CD8-positive, alpha-beta memory T cell (primary cell): ENCODE measurements at places on chromosomes 2 and 18.

GRCh38 chr2:230346465-230346864 lies 19.5 kb downstream of the SP140L start:
- DNase-seq, result no peak

DNA sequence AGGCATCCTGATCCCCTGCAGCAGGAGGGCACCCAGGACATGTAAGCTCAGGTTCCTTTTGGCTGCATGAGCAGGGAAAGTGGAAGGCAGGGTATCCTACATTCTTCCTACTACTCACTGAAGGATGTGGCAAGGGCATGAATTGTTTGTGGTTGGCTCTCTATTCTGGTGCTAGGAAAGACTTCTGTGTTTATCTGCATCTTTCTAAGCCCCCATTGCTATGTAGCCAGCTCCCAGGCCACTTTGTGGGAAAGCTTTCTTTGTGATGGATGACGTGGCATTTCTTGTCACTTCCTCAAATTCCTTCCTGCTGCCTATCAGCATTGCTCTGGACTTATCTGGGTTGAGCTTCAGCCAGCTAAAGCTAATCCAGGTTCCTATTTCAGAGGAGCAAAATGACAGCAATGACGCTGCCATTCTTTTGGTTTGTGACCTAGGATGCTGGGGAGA lies 46.2 kb downstream of the MEIS1 start:
- DNase-seq, result no peak

DNA sequence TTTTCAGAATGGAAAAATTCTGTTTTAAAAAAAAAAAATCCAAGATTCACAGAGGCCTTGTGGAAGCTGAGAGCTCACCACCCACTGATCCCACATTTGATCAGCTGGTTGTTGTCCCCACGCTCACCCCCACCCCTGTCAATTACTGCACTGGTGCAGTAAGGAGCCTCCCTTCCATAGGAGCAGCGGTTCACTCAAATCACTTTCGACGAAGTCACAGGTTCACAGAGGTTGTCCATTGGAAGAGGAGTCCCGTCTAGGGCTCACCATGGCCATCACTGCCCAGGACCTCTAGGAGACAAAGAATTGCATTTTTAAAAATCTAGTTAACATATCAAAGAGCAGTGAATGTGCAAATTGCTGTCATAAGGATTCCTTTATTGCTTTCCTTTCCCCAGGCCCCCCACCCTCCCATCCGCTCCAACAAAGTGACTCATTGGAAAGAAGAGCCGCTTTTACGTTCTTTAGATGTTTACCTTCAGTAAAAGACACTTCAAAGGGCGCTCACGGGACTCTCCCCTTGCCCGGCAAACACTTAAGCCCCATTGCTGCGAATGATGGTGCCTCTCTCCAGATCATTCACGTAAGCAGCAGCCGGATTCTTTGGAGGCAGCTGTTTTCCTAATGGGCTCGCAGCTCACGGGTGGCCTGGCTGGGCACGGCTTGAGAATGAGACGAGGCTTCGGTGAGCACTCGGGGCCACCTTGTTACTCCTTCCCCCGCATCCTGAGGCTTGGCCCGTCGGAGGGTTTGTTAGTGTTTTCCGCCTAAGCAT lies 165.5 kb upstream of the SALL3 start:
- no peak for DNase-seq

- DNase-seq, result no peak
Observed at GRCh38 chr18:60162388-60162787, 210.2 kb downstream of the MC4R start.

DNA sequence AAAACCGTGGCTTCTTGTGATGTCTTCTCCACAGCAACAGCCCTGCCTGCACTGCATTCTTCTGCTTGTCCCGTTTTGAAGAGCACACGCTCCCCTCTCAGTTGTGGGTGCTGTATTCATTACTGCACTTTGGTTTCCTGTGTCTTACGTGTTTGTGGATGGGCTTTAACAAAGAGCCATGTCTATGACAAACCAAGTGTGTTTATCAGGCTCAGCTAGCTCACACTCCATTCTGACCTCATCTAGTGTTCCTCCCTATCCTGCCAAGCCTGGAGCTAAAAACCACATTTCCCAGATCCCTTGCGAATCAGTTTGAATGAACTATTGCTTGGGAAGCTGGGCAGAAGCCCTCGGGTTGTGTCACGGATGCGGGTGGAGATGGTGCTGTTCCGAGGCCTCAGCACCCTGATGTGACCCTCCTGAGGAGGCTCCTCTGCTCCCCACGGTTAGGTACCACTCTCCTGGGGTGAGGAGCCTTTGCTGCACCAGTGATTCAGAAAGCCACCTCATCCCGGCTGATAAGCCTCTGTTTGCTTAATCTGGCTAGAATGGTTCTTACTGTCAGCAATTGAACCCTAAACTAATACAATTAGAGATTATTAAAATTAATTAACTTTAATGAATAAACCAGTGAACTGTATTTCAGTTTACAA lies 116.5 kb downstream of the GALR1 start:
- no peak for DNase-seq

DNA sequence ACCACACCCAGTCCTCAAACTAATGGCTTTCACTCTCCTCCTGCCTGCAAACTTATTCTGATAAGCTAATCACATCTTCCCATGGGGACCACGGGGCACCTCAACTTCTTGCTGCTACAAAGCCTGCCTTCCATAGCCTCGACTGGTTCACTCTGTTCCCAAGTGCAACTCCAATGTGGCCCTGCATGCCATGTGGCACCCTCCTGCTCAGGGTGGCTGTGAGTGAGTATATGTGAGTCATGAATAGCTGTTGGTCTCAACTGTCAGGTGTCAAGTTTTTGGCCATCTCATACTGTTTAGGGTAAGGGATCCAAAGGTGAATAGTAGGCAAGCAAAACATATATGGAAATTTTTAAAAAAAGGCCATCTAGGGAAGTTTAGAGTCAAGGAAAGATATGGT lies 276.1 kb upstream of the DCC start:
- no peak for DNase-seq

DNA sequence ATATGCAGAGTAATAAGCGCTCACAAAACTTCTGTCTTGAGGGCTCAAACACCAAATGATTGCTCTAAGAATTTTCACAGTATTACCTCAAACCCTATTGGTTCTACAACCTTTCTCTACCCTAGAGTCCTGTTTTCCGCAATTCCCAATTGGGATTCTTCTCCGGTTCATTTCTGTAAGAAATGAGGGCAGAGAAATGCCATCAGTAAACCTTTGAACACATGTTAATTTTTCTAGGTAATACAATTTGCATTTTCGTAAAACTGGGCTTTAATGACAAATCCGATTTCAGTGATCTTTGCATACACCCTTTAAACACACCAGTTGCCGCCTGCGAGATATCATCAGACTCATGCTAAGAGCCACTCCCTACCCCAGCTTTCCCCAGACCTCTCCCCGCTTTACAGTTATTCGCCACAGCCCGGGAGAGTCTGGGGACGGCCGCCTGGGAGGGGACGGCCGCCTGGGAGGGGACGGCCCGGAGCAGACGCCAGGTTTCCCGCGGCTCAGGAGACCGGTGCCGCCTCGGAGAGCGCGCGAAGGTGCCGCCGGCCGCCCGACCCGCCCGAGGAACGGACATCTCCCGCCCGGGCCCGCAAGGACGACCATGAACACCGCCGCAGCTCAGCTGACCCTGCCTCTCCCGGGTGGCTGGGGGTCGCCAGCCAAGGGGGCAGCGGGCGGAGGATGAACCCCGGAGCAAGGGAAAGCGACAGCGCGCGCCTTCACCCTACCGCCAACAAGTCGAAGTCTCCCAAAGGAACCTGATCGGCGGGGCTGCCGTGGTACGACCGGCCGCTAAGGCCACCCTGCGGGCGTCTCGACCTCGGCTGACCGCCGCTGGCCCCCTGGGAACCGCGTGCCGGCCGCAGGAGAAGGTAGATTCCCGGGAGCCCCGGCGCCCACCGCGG lies 463 bp downstream of the SMC6 start:
- peak; percentile 59 for DNase-seq

- no peak for DNase-seq
Observed at GRCh38 chr2:25324905-25325592, 16.7 kb downstream of the DNMT3A start.

DNA sequence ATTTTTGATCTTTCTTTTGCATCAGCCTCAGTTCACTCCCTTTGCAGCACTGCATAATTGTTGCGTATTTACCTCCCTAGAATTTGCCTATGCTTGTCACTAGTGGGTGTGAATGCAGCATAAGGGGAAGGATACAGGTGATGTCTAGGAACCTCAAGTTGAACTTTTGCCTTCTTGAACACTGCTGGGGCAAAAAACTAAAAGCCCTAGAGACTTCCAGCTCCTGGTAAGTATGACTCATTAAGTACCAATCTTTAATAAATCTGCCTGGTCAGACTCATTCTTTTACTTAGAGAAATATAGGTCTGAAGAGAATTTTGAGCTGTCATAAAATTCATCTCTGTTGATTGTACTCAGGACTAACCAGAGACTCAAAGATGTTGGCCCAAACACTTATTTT lies 547.3 kb upstream of the FANCL start:
- DNase-seq, result no peak

DNA sequence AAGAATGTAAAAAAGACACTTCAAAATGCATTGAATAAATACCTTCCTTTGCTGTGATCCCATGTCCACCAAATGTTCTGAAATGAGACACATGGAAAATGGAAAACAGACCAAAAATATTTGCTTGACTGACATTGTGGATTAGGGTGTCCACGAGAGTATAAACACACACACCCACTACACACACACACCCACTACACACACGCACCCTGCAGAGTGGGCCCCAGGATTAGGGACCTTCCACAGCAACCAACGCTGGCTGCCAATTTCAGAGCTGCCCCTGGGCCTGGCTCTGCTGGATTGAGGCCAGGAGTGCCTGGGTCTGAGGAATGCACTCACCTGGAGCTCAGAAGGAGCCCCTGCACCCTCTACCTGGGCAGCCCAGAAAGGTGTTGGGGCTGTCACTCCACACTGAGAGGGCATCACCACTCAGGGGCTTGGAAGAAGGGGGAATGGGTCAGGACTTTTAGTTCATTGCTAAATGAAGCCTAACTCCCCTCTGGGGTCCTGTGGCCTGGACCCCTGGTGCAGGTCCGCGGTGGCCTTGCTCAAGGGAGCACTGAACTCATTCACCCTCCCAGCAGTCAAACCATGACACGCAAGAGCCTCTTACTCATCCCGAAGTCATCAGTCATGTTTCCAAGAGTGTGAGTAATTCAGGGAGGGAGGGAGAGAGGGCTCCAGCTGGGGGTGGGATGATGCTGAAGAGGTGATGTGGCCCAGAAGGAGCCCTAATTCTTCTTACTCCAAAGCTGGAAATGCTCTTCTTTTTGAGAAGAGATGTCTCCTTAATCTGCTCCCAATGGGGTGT lies 50.2 kb upstream of the PLB1 start:
- no peak for DNase-seq

DNA sequence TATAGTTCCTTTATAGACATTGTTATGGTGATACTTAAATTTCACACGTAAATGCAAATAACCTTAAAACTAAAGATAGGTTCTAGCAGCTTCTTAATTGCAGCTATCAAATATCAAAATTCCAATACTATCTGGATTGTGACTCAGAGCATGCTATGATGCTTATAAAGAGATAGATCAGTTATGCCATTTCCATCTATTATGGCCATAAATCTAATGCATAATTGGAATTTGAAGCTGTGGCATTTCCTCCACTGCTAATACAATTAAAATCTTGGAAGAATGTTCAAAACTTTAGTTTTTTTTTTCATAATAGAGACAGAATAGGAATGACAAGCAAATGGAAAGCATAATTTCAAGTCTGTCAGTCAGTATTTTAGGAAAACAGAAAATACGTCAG lies 220.8 kb upstream of the GALNT5 start:
- DNase-seq, result no peak

DNA sequence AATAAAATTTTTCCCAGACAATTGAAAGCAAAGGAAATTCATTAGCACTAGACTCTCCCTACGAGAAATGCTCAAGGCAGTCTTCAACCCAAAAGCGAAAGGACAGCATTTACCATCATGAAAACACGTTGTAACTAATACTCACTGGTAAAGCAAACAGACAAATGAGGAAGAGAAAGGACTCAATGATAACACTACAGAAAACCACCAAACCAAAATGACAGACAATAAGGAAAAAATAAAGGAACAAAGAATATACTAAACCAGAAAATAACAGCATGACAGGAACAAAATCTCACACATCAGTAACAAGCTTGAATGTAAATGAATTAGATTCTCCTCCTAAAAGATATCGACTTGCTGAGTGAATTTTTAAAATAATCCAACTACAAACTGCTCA lies 190.7 kb downstream of the NOL4 start:
- no peak for DNase-seq

DNA sequence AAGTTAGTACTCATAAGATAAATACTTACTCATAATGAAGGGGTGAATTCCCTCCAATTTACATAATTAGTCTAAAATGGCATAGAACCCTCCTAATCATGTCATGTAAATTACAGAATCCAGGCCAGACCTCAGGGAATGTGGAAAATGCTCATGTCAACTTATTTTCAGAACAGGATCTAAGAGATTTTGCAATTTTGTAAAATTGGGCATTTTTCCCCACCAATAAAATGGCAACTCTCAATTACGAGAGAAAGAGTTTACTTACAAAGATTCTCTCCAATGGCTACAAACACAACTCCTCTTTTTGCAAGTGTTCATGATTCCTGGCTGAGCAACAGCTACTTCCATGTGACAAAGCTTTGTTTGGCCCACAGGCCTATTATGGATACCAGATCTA lies 33.8 kb upstream of the SP5 start:
- DNase-seq, result no peak

DNA sequence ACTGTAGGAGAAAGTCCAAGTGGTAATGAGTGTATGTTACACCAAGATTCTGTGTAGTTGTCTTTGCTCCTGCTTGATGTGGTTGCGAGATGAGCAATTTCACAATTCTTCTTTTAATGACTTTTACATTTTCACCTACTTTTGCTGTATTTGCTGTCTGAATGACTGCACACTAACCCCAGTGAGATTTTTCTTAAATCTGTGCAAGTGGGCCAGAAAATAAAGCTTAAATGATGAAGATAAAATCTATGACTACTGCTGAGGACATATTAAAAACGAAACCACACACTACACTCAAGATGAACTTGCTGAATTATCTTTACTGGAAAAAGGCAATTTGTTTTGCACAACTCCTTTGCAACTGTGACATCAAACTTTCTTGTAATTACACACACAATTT lies 4.1 kb downstream of the LDAH start:
- no peak for DNase-seq

GRCh38 chr18:54712306-54712705 lies 116.0 kb upstream of the RAB27B start:
- no peak for DNase-seq

- DNase-seq, result no peak
Observed at GRCh38 chr2:46131-46470, 204 bp downstream of the FAM110C start.

- DNase-seq, result no peak
Observed at GRCh38 chr2:3596901-3597417, 2.0 kb downstream of the COLEC11 start.

DNA sequence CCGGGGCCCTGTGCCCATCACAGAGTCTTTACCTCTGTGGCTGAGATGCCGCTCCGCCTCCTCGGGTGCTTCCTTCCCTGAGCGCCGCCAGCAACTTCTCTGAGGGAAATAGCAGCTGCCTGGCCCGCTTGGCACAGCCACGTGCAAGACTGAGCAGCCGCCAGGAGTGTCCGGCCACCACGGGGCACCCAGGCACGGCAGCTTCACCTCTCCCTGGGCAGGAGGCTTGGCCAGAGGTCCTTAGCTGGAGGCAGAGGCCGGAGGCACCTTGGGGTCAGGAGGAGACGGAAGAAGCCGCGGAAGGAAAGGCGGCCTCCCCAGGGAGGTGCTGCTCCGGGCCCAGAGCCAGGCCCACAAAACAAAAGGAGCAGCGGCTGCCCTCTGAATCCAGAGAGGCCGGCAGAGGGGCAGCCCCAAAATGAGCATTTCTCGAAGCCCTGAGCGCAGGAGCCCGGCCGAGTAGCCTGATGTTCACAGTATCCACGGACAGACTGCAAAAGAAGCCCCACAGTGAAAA lies 6.0 kb upstream of the LIMS2 start:
- no peak for DNase-seq
